GDM1 (cell line): ENCODE measurements at places on chromosomes 4 and X.
A peak's percentile ranks its signal among the peaks of the same experiment; 100 is the strongest.

DNA sequence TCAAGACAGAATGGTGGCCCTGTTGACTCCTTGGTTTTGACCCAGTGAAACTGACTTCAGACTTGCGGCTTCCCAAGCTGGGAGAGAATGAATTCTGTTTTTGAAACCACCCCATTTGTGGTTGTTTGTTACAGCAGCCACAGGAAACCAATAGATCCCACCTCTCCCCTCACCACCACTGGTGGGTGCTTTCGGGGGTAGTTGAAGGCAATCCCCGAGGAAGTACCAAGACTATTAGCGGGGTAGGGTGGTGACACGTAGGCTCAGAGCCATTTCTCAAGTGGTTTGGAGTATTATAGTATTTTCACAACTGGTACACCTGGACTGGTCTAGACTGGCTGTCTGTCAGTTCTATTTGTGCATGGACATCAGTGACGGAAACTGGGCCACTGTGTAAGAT is 189.1 kb upstream of the RBPJ start:
- no peak for DNase-seq

DNA sequence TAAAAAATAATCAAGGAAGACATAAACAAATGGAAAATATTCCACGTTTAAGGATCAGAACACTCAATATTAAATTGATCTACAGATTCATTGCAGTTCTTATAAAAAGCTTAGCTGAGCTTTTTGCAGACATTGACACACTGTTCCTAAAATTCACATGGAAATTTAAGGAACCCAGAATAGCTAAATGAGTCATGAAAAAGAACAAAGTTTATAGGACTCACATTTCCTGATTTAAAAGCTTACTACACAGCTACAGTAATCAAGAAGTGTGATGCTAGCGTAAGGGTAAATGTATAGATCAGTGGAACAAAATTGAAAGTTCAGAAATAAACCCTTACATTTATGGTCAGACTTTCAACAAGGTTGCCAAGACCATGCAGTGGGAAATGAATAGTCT is 33.1 kb downstream of the NSUN7 start:
- no peak for DNase-seq

DNA sequence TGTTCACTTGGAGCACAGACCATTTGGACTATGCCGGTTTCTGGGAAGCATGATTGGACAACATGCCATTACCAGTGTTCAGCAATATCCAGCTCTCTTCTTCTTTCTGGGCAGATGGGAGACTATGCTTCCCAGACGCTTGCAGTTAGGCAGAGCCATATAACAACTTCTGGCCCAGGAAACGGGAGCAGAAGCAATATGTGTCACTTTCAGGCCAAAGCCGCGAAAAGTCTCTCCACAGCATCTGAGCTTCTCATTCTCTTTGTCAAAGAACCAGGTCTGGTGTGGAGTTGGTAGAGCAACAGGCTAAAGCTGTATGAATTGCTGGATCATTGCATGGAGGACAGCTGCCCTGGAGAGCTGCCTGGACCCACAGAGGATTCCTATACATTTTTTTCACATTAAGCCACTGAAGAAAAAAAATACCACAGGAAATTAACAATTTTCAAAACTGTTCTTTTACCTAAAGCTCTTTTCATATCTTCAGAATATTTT is 131.4 kb upstream of the FRG1 start:
- DNase-seq = no peak

GRCh38 chr4:119165767-119166166 is 30.1 kb downstream of the MYOZ2 start:
- no peak for DNase-seq

DNA sequence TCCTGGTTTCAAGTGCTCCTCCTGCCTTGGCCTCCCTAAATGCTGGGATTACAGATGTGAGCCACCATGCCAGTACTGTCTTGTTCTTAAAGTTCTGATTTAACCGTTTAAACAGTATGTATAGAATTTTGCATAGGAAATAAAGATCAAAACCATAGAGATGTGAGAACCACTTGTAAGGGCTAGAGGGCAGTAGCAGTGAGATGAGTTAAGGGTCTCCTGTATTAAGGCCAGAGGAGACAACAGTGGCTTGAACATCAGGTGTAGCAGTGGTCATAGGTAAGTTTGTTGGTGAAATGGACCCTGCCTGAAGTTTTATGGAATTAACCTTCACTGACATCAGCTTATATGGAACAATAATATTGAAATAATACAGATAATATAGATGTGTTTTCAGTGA is 155.7 kb downstream of the SLC4A4 start:
- no peak for DNase-seq

GRCh38 chr4:24800325-24800895 is 5.0 kb downstream of the SOD3 start:
- no peak for DNase-seq

GRCh38 chr4:163967263-163967662 is 472.8 kb downstream of the TMA16 start:
- DNase-seq = no peak

GRCh38 chr4:56250776-56251175 is 136.5 kb downstream of the AASDH start:
- no peak for DNase-seq

DNA sequence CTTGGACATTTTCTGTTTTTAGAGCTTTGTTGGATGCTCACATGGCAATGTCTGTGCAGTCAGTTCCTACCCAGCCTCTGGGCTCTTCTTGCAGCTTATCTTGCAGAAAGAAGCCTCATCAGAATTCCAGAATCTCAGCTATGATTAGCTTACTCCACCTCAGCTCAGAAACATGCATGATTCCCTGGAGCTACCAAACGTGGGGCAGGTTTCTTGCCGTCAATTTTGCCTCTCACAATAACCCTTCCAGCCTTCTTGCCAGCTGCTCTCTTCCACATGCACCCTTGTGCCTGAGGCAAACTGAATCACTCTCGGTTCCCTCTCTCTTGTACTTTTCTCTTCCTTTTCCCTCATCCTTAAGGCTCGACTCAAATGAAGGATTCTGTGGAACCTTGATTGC is 141.4 kb downstream of the PTTG2 start:
- DNase-seq = no peak

DNA sequence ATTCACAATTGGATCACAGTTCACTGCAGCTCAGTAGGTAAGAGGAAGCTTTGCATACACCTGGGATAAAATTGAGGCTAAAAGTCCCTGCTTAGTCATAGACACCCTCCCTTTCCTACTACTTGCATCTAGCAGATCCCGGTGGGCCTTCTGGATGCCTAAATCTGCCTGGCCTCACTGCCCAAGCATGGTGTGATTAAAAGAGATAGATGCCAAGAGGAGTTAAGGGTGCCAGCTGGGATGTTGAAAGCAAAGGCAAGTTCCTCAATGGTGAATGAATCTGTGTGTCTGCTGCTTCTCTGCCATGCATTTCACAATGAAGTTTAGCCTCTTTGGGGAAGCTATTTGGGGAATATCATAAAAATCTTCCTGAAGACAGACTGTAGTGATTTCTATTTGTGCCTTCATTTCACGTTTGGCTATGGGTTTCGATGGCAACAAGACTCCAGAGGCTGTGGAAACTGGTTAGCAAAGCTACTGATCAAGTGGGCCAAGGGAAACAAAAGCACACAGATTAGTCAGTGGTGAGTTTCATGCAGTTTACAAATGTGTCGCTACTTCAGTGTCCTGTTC is 534.0 kb downstream of the ANKRD50 start:
- no peak for DNase-seq

DNA sequence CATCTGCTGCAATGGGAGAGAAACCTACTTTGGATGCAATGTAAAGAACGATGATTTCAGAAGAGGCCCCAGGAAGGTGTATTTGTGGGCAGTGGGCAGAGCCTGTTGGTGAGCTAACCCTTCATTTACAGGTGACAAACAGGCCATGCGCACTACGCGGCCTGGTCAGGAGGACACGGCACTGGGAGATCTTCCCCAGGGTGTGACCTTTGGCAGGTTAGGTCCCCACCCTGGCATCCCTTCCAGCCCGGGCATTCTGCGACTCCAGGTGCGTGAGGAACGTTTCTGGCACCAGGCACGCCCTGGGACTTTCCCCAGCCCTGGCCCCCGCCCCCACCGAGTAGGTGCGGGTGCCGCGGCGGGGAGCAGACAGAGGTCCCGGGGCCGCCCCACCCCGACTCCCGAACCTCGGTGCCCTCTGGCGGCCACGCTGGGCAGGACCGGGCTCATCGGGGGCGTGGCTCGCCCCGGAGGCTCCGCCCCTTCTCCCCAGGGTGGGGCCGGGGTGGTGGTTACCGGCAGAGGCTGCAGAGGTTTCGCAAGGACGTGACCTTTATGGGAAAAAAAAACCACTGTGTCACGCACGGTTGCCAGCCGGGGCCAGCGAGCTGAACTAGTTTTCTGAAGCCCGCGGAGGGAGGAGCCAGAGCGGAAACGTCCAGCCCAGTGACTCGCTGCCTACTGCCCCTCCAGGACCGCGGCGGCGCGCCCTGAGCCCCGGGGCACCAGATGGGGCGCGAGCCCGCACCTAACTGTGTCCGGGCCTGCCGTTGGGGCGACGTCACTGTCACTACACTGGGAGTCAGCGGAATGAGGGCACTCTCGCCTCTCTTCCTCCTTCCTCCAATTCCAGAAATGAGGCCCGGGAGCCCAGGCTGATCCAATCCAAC is 5.0 kb upstream of the NYX start:
- DNase-seq = no peak

- DNase-seq = no peak
Measured at GRCh38 chrX:21725496-21725895, 32.4 kb downstream of the SMPX start.

DNA sequence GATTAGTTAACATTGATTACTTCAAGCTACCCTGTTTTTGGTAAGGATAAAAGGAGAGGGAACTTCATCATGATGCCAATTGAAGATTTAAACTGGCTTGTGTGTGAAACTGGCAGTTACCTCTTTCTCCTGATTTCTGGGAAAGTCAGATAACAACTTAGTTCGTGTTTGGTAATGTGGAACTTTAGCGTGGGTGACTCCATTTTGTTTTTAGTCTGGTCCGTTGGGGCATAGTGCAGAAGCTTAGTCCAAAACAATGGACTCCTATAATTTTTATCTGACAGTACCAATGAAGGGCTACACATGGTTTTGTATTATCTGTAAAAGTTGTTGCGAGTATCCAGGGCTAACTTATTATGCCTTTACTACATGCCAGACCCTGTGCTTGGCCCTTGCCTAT is 294.9 kb downstream of the GUCY2F start:
- no peak for DNase-seq

DNA sequence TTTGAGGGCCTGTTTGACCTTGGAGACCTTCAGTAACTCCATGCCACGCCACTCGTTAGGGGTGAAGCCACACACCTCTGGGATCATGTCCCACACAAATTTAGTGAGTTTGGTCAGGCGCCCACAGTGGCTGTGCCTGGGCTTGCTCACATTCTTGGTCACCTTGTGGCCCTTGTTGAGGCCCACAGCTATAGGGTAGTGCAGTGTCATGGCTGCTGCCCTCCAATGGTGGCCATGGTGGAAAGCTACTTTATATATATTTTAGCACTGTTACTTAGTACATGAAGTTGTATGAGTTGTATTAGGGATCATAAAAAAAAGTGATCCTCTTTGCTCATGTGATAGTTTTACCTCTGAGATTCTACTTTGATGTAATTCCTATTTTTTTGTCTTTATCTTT is 985 bp upstream of the CXCL11 start:
- no peak for DNase-seq

- DNase-seq = no peak
Measured at GRCh38 chrX:38431525-38431924, 79.1 kb downstream of the OTC start.

DNA sequence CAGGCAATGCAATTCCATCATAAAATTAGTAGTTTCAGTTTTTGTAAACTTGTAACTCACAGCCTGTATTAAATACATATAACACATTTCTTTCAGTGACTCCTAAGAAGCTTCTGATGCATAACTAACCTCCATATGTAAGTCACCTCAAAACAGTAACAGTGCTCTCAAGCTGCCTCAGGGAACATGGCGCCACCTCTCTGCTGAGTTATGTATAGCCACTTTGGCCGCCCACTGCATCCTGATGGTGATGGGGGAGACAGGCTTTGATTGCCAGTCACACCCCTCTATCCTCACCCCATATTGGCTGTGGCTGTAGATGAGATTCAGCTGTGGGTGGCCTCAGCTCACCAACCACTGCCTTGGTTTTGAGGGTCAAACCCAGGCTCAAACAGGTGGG is 54.3 kb downstream of the LRBA start:
- DNase-seq = peak; percentile 26

- DNase-seq = no peak
Measured at GRCh38 chr4:152360045-152360410, 175.9 kb downstream of the FBXW7 start.

- no peak for DNase-seq
Measured at GRCh38 chr4:143397335-143397734, 60.7 kb downstream of the GAB1 start.

DNA sequence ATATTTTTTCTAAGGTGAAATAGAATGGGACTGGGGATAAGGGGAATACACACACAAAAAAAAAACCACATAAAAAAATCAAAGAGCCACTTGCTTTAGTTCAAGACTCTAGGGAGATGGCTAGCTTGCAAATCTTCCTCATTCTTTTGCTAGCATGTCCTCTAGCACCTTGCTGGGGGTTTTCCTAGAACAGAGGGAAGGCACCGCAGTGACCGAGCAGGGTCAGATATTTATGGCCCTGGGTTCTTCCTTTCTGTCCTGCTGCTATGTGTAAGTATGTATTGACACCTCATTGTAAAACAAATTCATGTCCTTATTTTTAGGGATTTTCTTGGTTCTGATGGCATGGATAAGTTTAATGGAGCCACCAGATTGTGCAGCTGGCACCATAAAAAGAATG is 81.2 kb downstream of the SHISA3 start:
- no peak for DNase-seq

DNA sequence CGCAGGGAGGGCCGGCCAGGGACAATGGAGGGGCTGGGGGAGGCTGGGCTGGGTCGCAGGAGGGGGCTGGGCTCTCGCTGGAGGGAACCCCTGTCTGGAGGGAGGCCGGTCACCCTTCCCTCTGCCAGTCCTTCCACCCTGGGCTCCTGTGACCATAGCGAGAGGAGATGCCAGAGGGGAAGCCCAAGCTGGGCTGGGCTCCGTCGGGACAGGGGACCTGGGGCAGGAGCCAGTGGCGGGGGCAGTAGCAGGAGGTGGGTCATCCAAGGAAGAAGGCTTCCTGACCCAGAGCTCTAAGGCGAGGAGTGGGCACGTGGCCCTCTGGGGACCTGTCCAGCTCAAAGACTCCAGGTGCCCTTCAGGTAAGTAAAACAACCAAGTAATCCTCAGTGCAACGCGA is 16.9 kb downstream of the CTAG1B start:
- DNase-seq = no peak

DNA sequence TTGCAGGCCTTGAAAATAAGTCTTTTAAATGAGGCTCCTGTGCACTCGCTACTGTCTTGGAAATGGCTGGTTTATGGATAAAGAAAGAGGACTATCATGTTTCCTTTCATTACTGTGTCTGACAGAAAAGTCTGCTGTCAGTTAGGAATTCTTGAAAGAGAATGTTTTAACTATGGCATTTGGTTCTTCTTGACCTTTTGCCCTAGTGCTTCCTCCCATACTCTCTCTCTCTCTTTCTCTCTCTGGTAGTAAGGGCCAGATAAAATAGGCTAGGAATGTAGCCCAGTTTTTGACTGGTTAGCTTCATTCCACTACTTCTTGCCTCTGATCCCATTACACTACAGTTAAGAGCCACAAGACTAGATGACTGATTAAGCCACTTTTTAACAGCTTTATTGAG is 29.8 kb downstream of the YY2 start:
- DNase-seq = no peak
